ENCODE measurements at places on chromosomes 3 and 15. TPM values are rescaled to one million over a fixed set of nuclear protein-coding genes. Genes with fewer than 3 reads are reported as not detected.

Gene EPHB3
- total RNA-seq, result not detected

Gene SOX2
- total RNA-seq, result not detected

DNA sequence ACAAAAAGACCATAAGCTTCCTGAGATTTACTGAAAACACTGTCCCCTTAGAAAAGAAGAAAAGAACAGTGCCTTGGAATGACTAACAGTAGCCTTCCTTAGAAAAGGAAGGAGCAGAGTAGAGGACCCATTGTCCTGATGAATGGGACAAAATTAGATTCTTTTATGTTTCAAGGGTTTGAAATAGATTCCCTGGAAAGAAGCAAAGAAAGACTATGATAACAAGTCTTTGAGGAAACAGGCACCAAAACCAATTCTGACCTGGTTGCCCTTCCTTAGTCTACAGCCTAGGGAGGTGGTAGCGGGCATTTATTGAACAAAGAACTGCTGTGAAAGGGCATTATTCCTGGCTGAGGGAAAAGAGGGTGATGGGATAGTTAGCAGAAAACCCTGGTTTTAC, 1024.8 kb downstream of the TBL1XR1 start:
- ATAC-seq, result no peak

DNA sequence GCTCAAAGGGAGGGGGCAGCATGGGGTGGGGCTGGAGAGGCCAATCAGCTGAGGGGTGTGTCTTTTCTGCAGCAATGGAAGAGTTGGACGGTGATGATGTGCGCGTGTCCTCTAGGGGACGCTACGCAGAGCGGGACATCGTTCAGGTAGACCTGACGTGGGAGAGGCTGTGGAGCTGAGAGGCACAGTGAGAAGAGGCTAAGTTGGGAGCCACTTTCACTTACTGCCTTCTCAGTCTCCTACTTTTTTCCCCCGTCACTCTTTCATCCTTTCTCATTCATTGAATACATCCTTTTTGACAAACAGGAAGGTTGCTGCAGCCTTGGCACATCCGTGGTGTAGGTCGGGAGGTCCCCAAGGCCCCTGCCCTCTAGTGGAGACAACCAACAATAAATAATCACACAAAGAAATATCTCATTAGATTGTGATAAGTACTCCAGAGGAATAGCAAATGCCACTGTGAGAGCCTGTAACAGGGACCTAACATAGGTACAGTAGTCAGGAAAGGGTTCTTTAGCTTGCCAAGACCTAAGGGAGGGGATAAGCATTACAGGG, 4.4 kb upstream of the BRPF1 start:
- ATAC-seq, result peak; percentile 11

- ATAC-seq, result no peak
These were observed 239.3 kb downstream of the ALCAM start for GRCh38 chr3:105606016-105606415.

- ATAC-seq, result peak; percentile 75
These were observed 18.7 kb upstream of the EOGT start for GRCh38 chr3:69032142-69032541.

DNA sequence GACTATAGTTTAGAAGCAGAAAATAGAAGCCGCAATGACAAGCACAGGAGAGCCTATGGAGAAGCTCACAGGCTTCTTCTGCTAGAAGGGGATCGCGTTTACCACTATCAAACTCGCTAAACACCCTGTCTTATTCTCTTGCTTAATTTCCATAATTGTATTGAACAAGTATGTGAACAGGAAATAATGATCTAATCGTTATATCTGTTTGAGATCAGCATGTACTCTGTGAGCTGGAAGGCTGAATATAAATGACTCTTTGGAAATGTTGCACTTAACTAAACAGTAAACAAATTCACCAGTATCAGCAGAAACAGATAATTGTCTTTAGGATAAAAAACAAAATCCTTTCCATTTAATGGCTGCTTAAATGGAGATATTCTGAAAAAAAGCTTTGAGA, 15.0 kb downstream of the NEK10 start:
- no peak for ATAC-seq
